ENCODE measurements at places on chromosomes 7 and 10.

DNA sequence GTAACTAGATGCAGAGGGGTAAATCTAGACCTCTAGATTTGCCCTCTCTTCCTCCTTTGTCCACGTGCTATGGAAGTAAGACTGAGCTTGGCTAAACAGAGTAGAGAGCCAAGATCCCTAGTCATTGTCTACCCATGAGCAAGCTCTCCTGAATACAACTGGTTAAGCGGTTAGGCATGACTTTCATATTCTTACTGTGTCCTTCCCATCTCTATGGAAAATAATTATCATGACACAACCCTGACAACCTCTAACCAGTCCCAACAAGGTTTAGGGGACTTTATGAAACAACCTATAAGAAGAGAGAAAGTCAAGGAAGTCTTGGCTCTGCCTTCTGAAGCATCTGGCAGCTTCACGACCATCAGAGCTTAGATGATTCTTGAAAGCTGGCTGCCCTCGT, 7.8 kb upstream of the LAMB4 start:
- no peak for DNase-seq

- no peak for DNase-seq
Measured at GRCh38 chr10:23951841-23952240, 257.1 kb upstream of the KIAA1217 start.

- peak; percentile 23 for DNase-seq
Measured at GRCh38 chr7:84194484-84195271, at the start of gene SEMA3A. SEMA3A (minus strand) TSS chr7:84194789; CDS start chr7:84194586, 203 bp downstream.

DNA sequence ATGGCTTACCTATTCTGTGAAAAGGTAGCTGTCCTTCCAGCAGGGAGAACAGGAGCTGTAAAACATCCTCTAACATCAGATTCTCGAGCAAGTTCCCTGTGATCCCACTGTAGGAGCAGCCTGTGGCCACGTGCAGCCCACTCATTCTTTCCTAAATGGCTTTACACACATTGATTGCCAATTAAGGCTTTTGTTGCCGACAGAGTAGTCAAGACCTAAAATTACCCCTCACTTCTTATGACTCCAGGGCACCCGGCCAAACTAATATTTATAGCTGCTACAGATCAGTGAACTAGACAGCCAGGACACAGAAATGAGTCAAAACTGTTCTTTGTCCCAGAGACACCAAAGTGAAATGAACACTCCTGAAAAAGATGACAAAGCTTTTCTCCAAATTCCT, 832.1 kb downstream of the SORCS3 start:
- DNase-seq = no peak

- DNase-seq = no peak
Measured at GRCh38 chr7:36604806-36605205, 119.5 kb downstream of the AOAH start.

GRCh38 chr10:125626671-125627070, 56.3 kb downstream of the TEX36 start:
- DNase-seq = no peak

- no peak for DNase-seq
Measured at GRCh38 chr7:118151671-118152070, 32.3 kb upstream of the LSM8 start.

DNA sequence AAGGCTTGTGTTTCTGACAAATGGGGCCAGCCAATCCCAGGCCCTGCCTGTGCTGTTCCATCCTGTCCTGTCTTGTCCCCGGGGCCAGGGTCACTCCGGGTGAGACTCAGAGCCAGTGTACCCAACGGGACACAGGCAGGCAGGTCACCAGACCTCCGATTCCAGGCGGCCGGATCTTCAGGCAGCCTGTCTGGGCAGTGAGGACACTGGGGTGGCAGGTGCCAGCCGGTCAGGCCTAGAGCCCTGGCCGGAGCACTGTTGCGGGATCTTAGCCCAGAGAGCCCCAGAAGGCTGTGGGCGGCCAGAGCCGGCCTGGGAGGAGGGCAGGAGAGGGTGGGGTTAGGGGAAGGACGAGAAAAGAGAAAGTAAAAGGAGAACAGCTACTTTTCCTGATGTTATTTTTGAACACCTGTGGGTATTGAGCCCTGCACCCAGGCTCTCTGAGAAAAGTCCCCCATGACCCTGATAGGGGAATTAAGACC, 134.3 kb upstream of the TNRC18 start:
- peak; percentile 29 for DNase-seq

DNA sequence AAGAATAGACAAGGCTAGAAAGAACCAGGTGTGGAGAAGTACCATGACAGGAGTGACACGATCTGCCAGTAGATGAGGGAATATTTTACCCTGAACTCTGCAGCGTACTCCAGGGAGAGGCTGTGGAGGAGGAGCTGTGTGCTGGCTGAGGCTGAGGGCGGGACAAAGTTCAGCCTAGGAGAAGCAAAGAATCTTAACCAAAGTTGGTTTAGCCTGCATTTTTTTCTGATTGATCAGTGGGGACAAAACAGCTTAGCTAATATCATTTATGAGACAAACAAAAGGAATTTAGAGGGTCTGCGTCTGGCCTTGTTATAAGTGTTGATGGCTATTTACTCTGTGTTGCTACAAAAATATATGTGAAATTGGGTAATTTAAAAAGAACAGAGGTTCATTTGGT, 5.2 kb upstream of the NPSR1 start:
- no peak for DNase-seq

DNA sequence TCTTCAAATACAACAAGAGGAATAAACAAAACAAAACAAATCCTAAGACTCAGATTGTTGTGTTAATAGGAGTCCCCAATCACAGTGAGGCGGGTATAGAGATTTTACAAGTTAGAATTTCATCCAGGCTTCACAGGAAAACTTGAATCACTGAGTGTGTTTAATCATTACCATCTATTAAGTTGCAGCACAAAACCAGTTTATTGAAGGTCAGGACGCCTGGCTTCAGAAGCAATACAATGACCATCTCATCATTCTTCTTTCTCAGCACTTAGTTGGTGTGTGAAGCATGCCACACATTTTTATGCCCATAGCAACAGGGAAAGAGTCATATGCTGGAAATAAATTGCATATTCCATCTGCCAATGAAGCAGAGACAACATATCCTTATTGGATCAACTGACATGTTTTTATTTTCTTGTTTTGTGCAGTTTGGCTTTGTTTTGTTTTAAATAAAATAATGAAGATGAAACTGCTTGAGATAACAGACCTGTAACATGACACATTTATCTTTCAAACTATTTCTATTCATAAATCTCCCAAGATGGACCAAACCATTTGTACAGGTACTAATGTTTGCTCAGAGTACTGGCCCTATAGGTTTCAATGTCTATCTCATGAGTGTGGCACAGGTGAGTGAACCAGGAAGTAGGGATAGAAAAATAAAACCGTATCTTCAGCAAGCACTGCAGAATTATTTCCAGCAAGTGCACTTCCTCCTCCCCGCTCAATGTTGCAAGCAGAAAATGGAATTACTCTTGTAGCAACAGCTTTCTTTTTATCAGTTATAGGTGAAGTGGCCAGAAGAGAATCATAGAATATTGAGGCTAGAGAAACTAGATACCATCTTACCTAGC, 40.4 kb downstream of the TAC1 start:
- no peak for DNase-seq

GRCh38 chr10:122636953-122637352, 62.7 kb downstream of the C10orf120 start:
- no peak for DNase-seq

DNA sequence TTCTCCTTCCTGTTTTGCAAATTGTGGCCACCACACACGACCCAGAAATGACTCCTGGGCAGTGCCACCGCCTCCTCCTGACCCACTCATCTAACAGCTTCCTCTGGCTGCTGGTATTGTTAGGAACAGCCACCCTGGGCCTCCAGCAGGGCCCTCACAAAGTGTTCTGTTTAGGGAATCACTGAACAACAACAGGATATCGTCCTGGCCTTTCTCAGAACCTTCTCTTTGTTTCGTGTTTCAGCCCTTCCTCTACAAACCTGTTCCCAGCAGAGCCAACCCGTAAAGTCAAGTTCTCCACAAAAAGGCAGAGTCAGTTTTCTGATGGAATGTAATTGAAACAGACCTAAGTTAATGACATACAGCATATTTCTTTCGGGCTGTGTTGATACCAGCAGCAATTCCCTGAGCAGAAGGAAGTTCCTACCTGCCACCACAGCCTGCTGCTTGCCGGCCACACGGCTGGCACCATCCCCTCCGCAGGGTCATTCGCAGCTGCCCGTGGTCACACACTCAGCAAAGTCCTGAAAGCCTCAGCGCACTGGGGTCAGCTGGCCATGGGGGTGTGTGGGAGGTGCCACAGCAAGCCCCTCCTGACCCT, 91.7 kb upstream of the PITRM1 start:
- DNase-seq = no peak

DNA sequence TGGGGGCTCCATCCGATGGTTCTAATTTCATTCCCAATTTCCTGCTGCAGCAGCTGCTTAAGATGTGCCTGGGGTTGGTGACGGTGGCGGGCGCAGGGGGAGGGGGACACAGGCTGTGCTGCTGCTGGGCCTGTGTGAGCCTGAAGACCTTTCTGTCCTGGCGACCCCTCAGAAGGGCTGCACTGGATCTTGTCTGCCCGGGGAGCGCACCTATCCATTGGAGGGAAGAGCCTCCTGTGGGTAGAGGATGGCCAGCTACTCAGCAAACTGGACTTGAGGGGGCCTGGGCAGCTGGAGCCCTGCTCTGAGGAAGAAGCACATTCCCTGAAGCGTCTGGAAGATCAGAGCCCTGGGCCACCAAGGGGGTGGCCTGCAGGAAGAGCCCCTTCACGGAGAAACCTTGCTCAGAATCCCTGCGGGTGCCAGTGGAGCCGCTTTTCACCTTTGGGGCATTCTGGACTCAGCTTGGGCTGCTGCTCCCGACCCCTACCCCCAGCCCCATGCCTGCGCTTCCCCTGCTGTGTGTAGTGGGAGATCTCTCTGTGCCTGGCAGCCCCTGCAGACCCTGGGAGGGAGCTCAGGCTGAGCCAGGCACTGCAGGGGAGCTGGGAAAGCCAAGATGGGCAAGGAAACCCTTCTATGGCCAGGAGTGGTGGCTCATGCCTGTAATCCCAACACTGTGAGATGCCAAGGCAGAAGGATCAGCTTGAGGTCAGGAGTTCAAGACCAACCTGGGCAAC, 17.8 kb downstream of the LDB3 start:
- DNase-seq = no peak

- no peak for DNase-seq
Measured at GRCh38 chr7:44486693-44487092, 3.8 kb downstream of the NUDCD3 start.

DNA sequence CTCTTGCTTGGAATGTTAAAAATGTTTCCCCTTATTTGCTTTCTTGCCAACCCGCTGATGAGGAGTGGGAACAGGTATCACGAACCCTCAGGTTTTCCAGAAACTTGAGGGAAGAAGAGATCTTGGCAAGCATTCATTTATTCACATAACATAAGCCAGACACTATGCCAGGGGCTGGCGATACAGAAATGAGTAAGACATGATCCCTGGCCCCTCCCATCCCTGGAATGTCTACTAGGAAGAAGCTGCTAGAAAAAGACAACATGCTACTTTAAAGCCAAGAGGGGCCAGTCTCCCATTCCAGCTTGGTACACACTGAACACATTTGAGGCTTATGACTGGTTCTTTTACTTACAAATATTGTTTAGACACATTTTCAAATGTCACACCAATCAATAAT, 26.4 kb downstream of the SLC35B4 start:
- no peak for DNase-seq

GRCh38 chr7:96546426-96546825, 163.2 kb downstream of the SEM1 start:
- DNase-seq = no peak

GRCh38 chr7:84258628-84259027, 64.0 kb upstream of the SEMA3A start:
- no peak for DNase-seq

GRCh38 chr10:55330486-55330885, 529.5 kb upstream of the PCDH15 start:
- no peak for DNase-seq

- DNase-seq = no peak
Measured at GRCh38 chr10:71836596-71836974, 14.5 kb downstream of the PSAP start.

GRCh38 chr7:105599551-105599950, 18.3 kb upstream of the EFCAB10 start:
- no peak for DNase-seq

DNA sequence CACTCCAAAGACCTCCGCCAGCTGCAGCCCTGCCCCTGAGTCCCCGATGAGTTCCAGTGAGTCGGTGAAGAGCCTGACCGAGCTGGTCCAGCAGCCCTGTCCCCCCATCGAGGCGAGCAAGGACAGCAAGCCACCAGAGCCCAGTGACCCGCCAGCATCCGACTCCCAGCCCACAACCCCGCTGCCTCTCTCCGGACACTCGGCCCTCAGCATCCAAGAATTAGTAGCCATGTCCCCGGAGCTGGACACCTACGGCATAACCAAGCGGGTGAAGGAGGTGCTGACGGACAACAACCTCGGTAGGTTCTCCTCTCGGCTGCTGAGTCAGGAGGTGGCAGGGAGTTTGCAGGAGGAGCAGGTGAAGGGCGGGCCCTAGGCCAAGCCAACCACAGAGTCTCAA, 59.3 kb upstream of the SH2B2 start:
- no peak for DNase-seq

DNA sequence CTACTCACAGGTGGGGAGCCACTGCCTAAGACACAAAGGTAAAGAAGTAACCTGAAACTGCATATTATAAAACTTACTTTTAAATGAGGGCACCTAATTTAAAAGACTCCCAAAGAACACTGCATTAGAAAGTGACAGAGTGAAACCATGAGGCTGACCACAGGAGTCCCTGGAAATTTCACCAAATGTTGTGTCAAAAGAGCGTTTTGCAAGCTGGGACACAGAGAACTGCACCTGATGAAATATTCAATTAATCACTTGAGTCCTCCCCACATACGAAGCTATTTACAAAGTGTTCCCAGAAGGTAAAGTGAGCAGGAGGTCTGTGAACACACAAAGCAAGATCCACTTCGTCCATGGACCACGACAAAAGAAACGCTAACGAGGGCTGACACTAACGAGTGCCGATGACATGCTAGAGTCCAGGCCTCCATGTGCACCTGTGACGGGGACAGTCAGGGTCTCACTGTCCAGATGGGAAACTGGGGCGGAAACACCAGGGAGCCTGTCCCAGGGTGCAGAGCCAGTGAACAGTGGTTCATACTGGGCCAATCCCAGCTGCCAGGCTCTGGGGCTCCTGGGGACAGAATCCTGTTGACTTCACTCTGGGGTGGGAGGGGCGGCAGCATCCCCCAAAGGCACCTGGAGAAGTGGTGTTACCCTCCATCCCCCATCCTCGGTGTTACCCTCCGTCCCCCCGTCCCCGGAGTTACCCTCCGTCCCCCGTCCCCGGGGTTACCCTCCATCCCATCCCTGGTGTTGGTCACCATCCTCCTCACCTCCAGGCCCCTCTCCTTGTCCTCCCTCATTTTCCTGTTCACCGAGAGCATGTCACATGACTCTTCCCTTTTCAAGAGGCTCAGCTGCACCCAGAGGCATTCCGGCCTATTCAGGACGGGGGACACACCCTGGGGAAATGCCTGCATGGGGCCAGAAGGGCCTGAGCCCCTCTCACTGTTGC, 63.4 kb downstream of the DIP2C start:
- no peak for DNase-seq

GRCh38 chr10:13016426-13016825, 14.9 kb upstream of the CCDC3 start:
- no peak for DNase-seq

GRCh38 chr7:64907641-64908326, 4.7 kb downstream of the ZNF273 start:
- DNase-seq = no peak

- no peak for DNase-seq
Measured at GRCh38 chr7:11492307-11492706, 339.7 kb downstream of the THSD7A start.

- DNase-seq = no peak
Measured at GRCh38 chr7:48955916-48956315, 31.6 kb downstream of the CDC14C start.

GRCh38 chr7:117076426-117076943, 123.2 kb downstream of the ST7 start:
- DNase-seq = no peak
